CD4-positive, alpha-beta T cell treated with Interleukin-6 at 100 ng/mL for 8 hours (primary cell): ENCODE measurements at places on chromosomes 4 and X.
A peak's percentile ranks its signal among the peaks of the same experiment; 100 is the strongest.

- no peak for DNase-seq
These were observed 802.0 kb downstream of the RPA4 start for GRCh38 chrX:97685753-97686152.

GRCh38 chr4:1405636-1406393 lies 427 bp downstream of the NKX1-1 start:
- no peak for DNase-seq

GRCh38 chr4:8851321-8852117 lies 20.1 kb downstream of the HMX1 start:
- no peak for DNase-seq

GRCh38 chrX:3370656-3371055 lies 24.2 kb upstream of the MXRA5 start:
- no peak for DNase-seq

- no peak for DNase-seq
These were observed 561.4 kb downstream of the ZIC3 start for GRCh38 chrX:138127314-138127713.

- DNase-seq, result no peak
These were observed 8.1 kb downstream of the WDFY3 start for GRCh38 chr4:84958434-84958833.

DNA sequence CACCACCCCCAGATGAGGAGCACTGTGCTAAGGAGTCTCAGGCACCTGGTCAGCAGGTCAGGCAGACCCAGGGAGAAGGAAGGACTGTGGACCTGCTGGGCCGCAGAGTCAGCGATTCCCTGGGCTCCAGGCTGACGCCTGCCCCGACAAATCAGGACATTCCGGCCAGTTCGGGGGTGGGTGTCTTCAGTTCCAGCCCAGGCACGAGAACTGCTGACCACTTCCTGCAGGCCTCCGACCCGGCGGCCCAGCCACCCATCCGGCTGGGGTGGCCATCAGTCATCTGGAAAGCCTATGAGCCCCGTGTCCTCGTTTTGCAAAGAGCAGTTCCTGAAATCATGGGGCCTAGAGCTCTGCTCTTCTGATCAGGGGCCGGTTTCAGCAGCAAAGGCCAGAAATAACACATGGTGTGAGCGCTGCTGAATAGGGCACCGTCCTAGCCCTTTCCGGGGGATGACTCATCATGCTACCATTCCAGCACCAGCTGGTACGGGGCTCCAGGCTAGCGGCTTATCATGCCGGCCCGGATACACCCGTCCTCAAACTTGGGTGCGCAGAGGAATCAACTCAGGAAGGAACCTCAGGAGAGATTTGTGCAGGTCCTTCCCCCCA lies 7.8 kb upstream of the SH3TC1 start:
- no peak for DNase-seq

GRCh38 chr4:38837849-38838248 lies 18.8 kb downstream of the TLR6 start:
- DNase-seq, result peak; percentile 45

DNA sequence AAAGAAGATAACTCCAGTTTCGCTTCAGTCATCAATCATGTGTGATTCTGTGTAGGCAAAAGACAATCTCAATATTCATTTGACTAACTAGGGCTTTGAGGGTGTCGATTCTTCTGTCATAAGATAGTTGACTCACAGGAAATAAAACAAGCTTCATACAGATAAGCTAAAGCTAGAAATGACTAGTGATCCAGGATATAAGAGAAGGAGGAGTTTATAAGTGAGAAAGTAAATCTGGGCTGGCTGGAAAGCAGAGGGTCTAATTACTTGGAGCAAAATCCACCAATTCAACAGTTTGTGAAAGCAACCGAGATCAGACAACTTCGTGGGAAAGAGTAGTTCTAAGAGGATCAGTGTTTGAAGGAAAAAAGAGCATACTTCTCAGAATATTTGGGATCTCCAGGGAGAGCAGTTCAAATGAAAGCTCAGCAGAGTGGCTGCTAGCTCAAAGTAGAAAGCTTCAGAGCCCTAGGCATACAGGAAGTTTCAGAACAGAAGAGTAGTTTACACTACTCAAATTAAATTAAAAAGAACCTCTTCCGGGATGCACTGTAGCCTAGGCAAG lies 429.3 kb downstream of the INPP4B start:
- DNase-seq, result peak; percentile 62

- no peak for DNase-seq
These were observed 224.0 kb upstream of the TENM3 start for GRCh38 chr4:182019148-182019652.

DNA sequence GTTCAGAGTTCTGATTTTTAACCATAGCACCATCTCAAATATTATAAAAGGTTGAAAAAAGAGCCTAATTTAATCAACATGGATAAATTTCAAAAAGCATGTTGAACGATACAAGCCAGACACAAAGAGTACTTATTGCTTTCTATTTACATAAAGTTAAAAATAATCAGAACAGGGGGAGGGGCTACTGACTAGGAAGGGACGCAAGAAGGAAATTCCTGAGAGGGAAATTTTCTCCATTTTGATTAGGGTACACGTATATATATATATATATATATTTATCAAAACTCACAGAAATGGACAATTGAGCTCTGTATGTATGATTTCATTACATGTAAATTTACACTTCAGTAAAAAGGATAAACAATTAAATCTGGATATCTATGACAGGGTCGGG lies 482 bp upstream of the MBTPS2 start:
- no peak for DNase-seq

- no peak for DNase-seq
These were observed 311.1 kb downstream of the PDGFC start for GRCh38 chr4:156660465-156660864.

- no peak for DNase-seq
These were observed 162.1 kb downstream of the EPHA5 start for GRCh38 chr4:65508168-65508567.

DNA sequence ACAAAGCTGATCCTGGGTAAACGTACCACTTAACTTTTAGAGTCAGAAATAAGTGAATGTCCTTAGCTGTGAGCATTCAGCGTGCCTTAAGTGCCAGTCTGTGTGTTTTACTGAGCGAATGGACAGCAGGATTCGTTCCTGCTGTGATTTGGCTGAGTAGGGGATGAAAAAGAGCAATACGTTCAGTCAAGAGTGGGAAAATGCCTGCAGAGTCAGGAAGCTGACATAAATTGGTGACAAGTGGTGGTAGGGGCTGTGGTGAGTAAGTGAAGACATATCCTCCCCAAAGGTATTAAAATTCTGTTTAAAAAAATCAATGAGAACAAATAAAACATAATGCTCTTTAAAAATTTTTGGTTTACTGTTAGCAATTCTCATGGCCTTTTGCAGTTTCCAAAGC lies 56.6 kb upstream of the TNIP3 start:
- no peak for DNase-seq

DNA sequence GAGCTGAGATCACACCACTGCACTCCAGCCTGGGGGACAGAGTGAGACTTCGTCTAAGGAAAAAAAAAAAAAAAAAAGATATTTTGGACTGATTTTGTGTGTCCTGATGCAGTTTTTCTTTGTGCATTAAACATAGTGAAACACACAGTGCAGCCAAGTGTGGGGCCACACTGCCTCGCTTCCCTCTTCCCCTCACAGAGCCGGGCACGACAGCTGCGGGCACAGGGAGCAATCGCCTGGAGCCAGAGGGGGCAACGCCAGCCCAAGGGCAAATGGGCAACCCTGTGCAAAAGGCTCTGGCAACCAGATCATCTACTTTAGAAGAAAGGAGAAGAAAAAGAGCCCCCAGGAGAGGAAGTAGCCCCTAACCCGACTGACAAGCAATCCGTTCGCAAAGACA lies 13.5 kb upstream of the CCNQ start:
- DNase-seq, result no peak

GRCh38 chrX:19750028-19750782 lies 137.2 kb downstream of the SH3KBP1 start:
- DNase-seq, result no peak

DNA sequence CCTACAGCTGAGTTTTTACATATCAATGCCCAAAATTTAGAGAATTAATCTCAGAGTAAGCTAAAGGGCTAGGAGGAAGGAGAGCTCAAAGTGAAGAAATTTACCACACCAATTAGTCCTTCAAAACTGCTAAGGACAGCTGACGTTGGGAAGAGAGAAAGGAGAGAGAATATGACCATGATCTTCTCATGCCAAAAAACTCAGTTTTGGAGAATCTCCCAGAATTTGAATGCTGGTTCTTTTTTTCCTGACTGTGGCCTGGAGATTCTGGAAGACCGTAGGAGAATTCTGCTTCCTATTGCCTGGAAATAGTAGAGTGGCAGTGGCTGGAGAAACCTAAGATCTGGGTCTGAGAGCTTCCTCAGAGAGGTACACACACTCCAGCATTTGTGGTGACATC lies 834.4 kb upstream of the SLIT2 start:
- DNase-seq, result no peak

- DNase-seq, result no peak
These were observed 552.4 kb upstream of the MAGEB2 start for GRCh38 chrX:29662759-29663503.
